ENCODE measurements at places on chromosomes 2 and 18.

DNA sequence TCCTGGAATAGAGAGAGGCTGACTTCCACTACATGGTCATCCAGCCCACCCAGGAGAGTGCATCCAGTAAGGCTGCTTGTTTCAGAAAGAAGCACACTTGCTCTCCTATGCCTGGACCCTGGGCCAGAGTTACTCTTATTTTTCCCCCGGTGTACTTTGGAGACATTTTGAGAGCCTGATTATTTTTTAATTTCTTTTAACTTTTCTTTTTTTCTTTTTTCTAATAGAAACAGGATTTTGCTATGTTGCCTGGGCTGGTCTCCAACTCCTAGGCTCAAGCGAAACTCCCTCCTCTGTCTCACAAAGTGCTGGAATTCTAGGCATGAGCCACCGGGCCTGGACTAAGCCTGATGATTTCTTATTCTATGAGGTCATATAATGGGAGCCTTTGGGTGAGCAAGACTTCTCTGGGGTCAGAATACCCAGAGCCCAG lies 62.2 kb downstream of the RPL37A start:
- DNase-seq = no peak

GRCh38 chr18:76564117-76564516 lies 69.1 kb upstream of the ZNF516 start:
- peak; percentile 83 for DNase-seq

- no peak for DNase-seq
Measured at GRCh38 chr2:227447606-227448005, 24.4 kb upstream of the AGFG1 start.

- DNase-seq = no peak
Measured at GRCh38 chr2:111031546-111032478, 88.9 kb upstream of the BCL2L11 start.

DNA sequence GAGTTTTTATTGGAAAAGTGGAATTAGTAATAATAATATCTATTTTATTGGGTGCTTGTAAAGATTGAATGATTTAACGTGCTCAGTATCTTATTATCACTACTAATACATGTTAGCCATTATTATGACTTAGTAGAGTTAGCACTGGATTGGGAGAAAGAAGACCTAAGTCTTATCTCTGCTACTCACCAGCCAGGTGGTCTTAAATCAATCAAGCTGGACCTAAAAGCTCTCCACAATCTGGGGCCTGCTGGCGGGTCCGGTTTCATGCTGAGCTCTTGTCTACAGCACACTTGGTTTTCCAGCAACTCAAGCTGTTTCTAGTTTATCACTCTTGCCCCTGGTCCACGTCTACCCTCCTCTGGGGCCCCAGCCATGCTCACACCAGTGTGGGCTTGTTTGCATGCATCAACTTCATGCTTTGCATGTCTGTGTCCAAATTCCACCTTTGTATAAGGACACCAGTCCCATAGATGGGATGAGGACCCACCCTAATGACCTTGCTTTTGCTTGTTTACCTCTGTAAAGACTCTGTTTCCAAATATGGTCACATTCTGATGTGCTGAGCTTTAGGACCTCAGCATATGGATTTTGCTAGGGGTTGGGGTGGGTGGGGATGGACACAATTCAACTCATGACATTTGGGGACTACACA lies 363.1 kb downstream of the LPIN1 start:
- DNase-seq = no peak

DNA sequence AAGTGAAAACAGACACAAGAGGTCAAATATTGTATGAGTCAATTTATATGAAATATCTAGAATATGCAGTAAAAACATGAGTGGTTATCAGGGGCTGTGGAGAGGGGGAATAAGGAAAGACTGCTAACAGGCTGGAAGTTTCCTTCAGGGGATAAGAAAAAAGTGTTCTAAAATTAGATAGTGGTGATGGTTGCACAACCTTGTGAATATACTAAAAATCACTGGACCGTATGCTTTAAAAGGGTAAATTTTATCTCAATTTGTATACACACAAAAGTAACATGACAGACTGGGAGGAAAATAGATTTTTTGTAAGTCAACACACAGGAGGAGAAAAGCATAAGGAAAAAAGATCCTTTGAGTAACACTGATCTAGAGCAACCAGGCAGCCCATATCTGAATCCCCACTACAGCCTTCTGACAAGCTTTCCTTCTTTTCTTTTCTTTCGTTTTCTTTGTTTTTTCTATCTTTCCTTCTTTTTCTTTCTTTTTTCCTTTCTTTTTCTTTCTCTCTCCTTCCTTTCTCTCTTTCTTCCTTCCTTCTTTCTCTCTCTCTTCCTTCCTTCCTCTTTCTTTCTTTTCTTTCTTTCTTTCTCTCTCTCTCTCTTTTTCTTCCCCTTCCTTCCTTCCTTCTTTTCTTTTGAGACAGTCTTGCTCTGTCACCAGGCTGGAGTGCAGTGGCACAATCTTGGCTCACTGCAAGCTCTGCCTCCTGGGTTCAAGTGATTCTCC lies 95.4 kb downstream of the AAK1 start:
- DNase-seq = no peak

- DNase-seq = no peak
Measured at GRCh38 chr2:111194835-111195621, 74.3 kb downstream of the BCL2L11 start.

DNA sequence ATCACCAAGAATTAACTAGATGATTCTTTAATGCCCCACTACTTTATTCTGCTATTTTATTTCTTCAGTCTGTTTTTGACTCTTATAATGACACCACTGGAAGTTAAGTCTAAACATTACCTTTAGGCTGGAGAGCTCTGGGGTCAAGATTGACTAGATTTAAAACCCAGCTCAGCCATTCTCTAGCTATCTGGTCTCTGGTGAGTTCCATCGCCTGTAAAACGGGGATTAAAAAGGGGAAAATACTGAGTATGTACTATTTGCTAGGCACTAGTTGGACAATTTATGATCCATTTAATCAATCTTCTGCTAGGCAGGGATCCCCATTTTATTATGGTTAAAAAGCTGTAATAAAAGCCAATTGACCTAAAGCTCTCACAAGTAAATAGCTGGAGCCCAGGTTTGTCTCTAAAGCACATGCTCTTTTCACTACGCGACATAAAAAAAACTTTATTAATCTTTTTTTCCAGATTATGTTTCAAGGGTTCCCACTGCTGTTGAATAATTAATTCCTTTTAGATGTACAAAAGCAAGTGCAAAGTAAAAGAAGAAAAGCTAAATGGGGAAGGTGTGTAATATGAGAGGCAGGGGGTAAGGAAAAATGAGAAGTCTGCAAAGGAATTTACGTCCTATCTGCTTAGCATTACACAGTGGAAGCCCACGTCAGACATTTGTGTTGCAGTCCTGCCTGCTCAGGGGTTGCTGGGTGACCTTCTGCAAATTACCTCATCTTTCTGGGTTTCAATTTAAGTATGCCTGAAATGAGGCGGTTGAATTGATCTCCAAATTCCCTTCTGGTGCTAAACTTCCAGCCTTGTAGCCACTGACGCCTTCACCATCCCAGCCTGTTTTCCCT lies 918 bp upstream of the NABP1 start:
- no peak for DNase-seq

DNA sequence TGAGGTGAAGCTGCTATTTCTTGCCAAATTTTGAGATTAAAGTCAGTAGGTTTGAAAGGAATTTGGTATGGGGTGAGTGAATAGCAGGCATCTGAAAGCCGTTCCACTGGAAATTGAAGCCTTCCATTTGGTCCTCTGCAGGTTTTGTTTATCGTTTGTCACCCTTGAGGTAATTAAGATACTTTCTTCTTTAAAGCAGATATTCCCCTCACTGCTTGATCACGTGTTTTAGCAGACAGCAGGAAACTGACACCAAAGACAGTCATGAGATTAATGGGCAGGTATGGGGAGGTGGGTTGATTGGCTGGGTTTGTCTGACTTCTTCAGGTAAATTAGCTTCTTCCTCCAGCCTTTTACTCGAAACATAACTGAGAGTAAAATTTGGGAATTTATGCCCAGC lies 10.7 kb downstream of the LPIN1 start:
- no peak for DNase-seq

DNA sequence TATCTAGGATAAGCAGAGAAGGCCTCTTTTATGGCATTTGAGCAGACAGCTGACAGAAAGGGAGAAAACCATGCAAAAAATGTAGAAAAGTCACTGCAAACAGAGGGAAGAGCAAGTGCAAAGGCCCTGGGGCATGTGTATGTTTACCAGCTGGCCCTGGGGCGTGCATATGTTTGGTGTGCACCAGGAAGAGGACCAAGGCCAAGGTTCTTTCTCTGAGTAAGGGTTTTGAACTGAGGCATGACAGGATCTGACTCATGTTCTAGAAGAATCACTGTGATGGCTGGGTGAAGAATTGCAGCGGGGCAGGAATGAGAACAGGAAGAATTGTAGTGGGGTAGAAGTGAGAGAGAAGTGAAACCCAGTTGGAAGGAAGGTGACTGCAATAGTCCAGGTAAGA lies 69.6 kb downstream of the STEAP3 start:
- DNase-seq = no peak

DNA sequence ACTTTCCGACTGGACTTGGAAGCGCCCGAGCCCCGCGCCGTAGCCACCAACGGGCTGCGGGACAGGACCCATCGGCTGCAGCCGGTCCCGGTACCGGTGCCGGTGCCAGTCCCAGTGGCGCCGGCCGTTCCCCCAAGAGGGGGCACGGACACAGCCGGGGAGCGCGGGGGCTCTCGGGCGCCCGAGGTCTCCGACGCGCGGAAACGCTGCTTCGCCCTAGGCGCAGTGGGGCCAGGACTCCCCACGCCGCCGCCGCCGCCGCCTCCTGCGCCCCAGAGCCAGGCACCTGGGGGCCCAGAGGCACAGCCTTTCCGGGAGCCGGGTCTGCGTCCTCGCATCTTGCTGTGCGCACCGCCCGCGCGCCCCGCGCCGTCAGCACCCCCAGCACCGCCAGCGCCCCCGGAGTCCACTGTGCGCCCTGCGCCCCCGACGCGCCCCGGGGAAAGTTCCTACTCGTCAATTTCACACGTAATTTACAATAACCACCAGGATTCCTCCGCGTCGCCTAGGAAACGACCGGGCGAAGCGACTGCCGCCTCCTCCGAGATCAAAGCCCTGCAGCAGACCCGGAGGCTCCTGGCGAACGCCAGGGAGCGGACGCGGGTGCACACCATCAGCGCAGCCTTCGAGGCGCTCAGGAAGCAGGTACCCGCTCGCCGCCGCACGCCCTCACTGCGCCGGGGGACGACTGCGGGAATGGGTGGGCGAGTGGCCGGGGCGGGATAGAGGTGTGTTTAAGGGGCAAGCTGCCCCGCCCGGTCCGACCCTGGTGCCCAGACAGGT lies 713 bp downstream of the ATOH8 start:
- no peak for DNase-seq
